NCI-H2171 (cell line): ENCODE measurements at places on chromosomes 11 and 22.

DNA sequence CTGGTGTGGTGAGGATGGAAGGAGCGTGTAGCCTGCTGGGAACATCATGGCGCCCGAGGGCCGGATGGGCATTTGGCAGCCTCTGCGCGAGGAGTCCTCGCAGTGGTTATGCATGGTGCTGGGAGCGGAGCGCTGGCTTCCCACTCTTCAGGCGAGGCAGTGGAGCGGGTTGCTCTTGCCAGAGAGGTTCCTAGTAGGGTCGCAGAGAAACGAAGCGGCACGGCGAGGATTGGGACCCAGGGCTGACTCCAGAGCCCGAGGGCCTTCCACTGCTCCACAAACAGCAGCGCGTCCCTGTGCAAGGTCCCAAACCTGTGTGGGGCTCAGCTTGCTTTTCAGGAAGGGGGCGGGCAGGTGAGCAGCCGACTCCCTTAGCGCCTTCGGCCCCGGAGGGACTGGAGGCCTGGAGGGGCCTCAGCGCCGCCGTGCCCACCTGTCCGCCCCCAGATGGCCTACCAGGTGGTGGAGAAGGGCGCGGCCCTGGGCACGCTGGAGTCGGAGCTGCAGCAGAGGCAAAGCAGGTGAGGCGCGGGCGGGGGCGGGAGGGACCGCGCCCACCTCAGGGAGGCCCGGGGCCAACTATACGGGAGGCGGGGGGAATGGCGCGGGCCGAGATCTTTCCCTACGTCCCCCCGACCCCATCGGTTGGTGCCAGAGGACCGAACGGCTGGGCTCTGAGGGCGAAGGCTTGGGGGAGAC lies 7.2 kb downstream of the ATG16L2 start:
- peak; percentile 89 for DNase-seq

DNA sequence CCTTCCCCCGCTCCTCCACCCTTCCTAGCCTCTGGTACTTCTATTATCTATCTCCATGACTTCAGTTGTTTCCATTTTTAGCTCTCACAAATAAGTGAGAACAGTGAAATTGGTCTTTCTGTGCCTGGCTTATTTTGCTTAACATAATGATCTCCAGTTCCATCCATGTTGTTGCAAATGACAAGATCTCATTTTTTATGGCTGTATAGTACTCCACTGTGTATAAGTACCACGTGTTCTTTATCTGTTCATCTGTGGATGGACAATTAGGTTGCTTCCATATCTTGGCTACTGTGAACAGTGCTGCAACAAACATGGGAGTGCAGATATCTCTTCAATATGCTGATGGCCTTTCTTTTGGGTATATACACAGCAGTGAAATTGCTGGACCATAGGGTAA lies 6.9 kb upstream of the ABCC8 start:
- no peak for DNase-seq

GRCh38 chr11:45930031-45930794 lies 7.8 kb downstream of the LARGE2 start:
- peak; percentile 80 for DNase-seq

- DNase-seq = no peak
Observed at GRCh38 chr11:78037825-78038620, 14.9 kb upstream of the KCTD14 start.

GRCh38 chr22:42275970-42276369 lies 5.5 kb upstream of the TCF20 start:
- no peak for DNase-seq

GRCh38 chr11:95586661-95587060 lies 202.9 kb downstream of the FAM76B start:
- no peak for DNase-seq

DNA sequence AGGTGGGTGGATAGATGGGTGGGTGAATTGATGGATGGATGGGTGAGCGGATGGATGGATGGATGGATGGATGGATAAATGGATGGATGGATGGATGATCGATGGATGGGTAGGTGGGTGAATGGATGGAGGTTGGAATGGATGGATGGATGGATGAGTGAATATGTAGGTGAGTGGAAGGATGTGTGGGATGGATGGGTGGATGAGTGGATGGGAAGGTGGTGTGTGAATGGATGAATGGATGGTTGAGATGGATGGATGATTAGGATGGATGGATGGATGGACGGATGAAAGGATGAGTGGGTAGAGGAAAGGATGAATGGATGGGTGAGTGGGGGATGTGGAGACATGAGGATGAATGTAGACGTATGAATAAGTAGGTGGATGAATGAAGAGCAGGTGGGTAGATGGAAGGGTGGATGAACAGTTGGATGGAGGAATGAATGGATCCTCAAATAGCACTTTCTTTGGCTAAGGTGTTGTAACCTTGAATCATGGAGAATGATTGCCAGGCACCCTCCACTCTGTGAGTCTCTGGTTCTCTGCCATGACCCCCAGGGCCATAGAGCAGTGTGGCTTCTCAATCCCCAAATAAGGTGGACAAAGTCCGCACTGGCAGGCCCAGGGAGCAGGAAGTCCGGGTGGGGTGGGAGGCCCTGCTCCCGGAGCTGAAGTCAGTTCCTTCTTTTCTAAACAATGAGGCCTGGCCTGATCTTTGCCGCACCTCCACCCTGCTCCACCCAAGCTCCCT lies 36.9 kb downstream of the IGF2 start:
- no peak for DNase-seq

- no peak for DNase-seq
Observed at GRCh38 chr22:46815896-46816731, 53.7 kb downstream of the TBC1D22A start.

DNA sequence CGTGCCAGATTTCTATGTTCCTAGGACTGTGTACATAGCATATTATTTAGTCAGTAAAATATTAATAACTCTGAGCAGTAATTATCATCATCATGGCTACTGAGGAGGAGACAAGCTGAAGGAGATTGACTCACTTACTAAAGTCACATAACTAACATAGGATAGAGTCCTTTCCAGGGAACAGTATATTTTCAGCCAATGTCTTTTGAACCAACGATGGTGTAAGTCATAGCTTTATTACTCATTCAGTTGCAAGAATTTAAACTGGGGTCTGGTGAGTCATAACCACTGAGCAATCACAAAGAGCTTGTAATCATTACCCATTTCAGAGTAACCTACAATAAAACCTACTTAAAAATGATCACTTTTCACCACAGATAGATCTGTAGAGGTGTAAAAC lies 1564.8 kb upstream of the TENM4 start:
- DNase-seq = no peak

GRCh38 chr11:28966951-28967350 lies 858.8 kb downstream of the METTL15 start:
- no peak for DNase-seq

GRCh38 chr11:122847466-122847865 lies 9.2 kb downstream of the CRTAM start:
- DNase-seq = no peak

DNA sequence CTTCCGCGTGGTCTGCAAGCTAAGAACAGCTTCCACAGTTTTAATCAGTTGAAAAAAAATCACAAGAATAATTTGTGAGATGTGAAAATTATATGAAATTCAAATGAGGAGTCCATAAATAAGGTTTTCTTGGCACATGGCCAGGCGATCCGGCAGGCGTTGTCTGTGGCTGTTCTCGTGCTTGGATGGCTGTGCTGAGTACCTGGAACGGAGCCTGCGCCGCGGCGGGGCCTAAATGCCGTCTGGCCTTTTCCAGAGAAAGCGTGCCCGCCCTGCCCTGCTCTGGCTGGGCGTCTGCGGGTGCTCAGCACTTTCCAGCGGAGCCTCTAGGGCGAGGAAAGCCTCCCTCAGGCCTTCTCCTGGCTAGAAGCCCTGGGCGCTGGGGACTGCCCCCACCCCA lies 41.8 kb downstream of the OSBPL5 start:
- DNase-seq = peak; percentile 41

- DNase-seq = no peak
Observed at GRCh38 chr11:15258433-15259165, 143.9 kb downstream of the INSC start.

DNA sequence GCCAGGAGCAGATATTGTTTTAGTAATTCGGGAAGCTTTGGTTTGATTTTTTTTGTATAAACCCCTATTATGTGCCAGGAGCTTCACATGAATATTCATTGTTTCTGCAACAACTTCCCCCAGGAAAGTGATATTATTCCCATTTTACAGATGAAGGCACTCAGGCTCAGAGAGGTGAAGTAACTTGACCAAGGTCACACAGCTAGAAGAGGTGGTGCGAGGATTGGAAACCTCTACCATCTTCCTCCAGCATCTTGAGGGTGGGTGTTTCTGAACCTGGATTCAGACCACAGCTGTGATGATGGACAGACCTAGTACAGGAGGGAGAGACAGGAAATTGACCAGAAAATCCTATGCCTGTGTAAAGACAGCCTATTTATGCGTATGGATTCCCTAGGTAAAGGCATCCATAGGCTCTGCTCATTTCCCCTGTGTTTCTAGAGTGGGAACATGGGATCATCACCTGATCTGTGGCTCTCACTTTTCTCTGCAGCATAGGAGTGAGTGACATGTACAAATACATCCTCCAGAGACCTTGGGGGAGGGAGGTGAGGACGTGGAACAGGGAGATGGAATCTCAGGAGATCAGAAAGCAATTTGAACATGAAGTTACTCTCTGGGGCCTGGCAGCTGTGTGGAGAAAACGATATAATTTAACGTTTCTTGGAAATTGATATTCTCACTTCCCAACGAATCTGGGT lies 81.4 kb downstream of the TSPAN18 start:
- DNase-seq = no peak

DNA sequence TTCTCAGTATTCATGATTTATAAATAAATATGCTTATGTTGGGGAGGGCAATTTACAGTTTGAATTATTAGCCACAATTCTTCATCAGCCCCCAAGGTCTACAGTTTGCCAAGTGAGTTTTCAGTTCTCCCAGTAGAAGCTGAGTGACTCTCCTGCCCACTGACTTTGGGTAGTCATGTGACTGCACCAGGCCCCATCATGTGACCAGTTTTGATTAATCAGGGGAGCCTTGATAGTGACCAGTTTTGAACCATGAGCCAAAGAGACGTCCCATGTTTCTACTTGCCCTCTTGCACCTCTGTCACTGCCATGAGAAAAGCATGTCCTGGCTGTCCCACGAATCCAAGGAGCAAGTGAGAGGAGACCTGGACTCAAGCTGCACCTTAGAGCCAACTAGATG lies 32.5 kb downstream of the SYN3 start:
- DNase-seq = no peak
